AG08395 (cell line): ENCODE measurements at places on chromosomes 2 and 18.

DNA sequence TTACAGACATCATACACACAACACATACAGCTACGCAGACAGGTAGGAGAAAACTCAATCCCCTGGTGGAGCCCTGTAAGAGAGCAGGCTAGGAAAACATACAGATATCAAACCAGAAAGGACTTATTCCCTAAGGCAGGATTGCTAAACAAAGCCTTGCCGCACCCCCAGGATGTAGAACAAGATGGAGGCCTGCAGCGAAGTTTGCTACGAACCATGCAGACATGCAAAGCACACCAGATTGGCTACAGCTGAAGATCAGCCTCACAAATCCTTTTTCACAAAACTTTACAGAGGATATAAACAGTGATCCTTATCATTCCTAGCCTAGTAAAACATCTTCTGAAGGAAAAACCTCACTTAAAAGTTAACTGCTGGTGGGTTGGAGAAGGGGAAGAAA is 28.3 kb downstream of the C18orf54 start:
- DNase-seq, result no peak

DNA sequence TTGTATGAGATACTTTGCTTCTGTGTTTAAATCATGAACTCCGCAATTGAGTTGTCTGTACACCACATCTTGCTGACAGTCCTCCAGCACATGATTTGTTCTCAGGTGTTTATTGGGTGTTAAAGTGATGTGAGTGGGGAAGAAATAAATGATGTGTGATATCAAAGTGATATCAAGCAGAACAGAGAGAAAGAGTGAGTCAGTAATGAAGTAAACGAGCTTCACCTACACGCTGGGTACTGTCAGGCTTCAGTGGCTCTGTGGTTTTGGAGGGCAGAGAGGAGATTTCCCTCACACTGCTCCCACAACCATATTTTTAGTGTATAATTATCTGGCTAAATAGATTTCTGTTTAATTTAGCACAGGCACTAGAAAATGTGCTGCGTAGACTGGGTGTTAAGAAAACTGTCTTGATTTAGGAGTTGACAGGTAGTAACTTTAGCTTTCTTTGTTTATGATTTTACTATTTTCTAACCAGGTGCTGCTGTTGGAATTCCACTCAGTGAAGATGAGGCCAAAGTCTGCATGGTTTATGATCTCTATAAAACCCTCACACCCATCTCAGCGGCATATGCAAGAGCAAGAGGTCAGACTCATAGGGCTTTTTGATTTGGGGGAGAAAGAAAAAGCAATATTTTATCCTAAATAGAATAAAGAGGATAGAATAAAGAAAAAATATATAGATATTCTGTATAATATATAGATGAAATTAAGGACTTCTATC is 21.2 kb downstream of the ATIC start:
- no peak for DNase-seq

DNA sequence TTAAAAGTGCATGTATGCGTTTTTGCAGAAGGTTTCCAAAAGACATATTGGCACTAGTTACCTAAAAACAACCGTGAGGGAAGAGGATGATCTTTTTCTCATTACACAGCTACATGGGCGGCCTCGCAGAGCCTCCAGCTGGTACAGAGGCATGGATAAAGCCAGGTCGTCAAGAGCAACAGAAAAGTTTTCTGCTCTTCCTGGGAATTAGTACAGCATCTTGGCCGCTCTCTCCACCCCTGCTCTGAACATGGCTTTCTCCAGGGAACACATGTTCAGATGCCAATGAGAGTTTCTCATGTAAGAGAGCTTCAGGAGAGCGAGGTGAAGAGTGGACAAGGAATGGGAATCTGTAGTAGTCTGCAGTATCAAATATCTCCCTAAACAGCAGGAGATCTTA is 108.4 kb downstream of the ZEB2 start:
- DNase-seq, result no peak

- DNase-seq, result peak; percentile 40
Observed at GRCh38 chr2:226213717-226214116, 585.9 kb downstream of the IRS1 start.

DNA sequence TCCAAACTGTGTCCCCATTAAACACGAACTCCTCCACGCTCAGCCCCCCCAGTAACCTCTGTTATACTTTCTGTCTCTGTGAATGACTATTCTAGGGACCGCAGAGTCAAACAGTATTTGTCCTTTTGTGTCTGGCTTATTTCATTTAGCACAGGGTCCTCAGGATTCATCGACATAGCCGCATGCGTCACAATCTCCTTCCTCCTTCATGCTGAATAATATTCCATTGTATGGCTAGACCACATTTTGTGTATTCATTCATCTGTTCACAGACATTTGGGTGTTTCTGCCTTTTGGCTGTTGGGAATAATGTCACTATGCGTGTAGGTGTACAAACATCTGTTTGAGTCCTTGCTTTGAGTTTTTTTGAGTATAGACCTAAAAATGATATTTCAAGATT is 80.9 kb downstream of the SH3RF3 start:
- no peak for DNase-seq

GRCh38 chr2:112846031-112846430 is 9.5 kb upstream of the IL1B start:
- no peak for DNase-seq

- DNase-seq, result no peak
Observed at GRCh38 chr2:160512491-160512890, 18.9 kb upstream of the RBMS1 start.

DNA sequence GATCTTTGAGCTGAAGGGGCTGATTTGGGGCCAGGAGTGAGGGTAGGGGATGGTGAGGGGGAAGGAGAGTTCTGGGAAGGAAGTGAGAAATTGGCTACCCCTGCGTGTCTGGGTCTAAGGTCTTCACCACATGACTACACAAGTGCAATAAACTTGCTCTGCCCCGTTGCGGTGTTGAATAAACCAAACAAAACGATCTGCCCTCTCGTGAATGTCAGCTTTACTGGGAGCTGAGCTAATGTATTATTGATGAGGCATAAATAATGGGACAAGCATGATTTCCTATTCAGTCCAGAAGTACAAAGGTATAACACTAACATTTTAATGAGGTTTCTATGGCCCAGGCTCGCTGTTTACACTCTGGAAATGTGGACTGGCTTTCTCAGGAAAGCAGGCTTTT is 8.0 kb upstream of the CFAP221 start:
- DNase-seq, result no peak

DNA sequence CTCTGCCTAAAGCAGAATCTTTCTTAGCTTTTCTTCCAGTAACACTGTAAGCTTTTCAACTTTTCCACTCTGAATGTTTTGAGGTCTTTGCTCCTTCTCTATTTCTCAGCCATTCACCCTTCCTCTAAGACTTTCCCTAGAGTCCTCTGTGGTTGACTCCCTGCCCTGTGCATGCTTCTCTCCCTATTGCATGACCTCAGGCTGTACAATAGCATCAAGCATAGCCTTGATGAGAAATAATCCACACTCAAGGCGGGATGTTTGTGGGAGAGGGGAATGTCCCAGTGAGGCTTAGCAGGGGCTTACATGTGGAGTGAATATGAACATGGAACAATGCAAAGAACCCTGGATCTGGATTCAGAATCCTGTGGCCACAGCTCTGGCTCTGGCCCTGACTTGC is 48.4 kb upstream of the IGFBP5 start:
- no peak for DNase-seq

DNA sequence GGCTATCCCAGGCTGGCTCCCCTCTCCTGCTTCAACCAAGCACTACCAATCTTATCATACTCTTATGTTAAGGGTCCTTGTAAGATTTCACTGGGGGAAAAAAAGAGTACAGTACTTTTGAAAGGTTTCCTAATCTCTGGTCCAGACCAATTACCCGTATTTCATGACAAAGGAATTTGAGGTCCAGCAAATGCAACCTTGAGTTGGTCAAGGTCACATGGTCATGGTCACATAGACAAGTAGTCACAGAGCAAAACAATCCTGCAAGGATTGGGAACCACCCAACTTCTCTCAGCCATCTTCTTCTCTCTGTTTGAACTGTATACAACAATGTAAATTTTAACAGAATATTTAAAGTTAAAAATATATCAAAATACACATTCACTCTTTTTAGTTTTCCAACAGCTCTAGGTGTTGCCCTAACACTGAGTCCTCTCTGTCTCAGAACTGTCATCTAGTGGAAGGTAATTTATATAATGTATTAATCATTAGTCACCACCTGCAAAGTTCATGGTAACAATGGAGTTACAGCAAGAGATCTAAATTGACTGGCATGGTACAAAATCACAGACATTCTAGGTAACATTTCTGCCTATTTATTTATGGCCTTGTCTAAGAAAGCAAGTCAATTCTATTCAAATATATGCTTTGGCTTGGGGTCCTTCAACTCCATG is 21.5 kb downstream of the DTNB start:
- no peak for DNase-seq

DNA sequence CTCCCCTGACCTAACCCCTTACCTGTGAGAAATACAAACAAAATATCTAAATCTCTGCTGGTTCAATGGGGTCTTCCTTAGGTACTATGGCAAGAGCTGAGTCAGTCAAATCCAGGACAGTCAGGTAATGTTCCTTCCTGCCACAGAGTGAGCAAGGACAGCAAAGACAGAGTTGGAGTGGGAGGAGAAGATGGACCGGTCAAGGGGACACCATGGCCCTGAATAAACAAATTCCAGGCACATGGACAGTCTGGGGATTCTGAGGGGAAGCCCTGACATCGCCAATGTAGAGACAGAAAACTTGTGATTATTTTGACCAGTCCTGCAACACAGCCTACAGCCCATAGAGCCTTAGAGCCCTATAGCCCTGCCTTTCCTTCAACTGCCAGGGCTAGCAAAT is 42.8 kb downstream of the OLA1 start:
- DNase-seq, result no peak

DNA sequence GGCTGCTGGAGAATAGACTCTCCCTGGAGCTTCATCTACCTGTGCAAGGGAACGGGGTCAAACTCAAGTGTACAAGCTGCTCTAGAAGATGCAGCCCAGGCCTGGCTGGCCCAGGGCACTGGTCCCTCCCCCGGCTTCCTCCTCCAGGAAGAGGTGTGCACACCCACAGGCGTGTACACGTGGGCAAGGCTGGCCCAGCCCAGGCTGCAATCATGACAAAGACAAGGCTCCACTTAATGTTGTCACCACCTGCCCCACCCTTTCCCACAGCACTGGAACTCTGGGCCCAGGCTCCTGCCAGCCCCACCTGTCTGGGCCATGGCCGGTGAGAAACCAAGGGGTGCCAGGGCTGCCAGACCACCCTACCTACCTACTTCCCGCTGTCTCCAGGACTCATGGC is 29.6 kb upstream of the ALPP start:
- no peak for DNase-seq

DNA sequence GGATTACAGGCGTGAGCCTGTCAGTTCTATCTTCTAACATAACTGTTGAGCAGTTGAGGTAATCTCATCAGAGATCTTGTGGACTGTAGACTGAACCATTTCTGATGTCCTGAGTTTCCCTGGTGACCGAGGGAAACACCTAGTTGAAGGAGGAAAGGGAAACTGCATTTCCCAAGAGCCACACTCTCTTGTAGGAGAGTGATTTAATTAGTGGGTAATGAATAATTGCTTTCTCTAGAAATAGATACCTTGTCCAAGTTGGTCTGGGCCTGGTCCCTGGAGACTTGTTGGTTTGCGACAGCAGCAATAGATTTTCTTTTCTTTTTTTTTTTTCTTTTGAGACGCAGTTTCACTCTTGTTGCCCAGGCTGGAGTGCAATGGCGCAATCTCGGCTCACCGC is 7.4 kb downstream of the TTLL4 start:
- no peak for DNase-seq

- DNase-seq, result no peak
Observed at GRCh38 chr2:113203217-113203530, 29.4 kb downstream of the PSD4 start.

DNA sequence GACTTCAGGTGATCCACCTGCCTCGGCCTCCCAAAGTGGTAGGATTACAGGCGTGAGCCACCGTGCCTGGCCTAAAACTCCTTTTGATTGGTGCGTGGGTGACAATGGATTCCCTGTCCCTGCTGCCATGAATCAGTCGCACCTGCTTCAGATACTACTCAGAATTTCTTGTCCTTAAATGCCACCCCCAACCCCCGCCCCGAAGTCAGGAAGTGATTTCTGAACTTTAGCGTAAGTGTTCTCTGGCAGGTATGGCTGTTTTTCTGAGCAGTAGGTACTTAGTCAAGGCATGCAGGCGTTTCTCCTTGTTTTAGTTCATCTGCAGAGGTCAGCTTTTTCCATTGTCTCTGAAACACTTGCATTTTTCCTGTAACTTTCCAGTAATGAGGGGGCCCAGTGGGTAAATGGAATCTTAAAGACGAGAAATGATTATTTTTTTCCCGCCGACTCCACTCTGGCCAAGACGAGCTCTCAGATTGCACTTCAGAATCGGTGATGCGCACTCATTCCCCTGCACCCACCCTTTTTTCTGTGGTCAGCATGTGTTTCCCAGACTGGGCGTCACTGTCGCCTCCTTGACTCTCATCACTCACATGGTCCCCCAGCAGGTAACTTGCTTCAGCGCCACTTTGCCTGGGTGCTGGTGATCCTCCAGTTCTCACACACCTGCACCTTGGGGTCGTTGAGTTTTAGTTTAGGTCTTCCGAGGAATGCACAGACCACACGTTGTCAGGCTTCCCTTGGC is 179.7 kb downstream of the GBX2 start:
- no peak for DNase-seq

- no peak for DNase-seq
Observed at GRCh38 chr18:75586130-75586889, 158.8 kb upstream of the SMIM21 start.

DNA sequence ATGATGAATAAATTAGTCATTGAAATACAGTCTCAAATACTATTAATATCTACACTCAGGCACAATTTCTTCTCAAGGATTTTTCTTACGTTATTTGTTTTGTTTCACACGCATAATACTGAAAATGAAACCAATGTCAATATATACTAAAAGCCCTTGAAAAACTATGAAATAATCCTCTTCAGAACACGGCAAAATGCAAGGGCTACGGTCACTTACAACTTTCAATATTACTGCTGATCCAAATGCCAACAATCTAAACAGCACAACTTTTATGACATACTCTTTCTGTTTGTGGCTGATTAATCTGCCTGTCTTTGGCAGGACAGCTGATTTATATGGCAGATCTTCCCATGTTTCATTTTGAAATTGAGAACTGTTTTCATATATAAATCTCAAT is 68.3 kb downstream of the LRPPRC start:
- DNase-seq, result no peak

GRCh38 chr2:60634438-60634837 is 81.0 kb upstream of the BCL11A start:
- no peak for DNase-seq

DNA sequence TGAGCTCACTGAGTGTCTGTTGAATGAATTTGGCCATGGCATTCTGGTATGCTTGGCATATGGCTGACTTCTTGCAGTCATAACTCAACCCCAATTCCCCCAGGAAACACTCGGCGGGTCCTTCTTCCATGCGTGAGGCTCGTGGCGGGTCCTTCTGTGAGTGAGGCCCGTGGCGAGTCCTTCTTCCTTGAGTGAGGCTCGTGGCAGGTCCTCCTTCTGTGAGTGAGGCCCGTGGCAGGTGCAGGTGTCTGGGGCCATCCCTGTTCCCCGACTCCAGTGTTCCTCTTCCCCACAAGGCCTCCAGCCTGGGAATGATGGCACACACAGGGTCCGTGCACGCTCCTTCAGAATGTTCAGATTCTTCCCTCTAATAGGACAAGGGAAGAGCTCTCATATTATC is 169.0 kb downstream of the EIPR1 start:
- DNase-seq, result no peak

GRCh38 chr2:7570247-7570646 is 653.0 kb downstream of the RNF144A start:
- DNase-seq, result no peak
